ENCODE measurements at places on chromosomes 11 and 22.

GRCh38 chr11:3178349-3178748 is 13.2 kb upstream of the OSBPL5 start:
- peak; percentile 41 for DNase-seq

DNA sequence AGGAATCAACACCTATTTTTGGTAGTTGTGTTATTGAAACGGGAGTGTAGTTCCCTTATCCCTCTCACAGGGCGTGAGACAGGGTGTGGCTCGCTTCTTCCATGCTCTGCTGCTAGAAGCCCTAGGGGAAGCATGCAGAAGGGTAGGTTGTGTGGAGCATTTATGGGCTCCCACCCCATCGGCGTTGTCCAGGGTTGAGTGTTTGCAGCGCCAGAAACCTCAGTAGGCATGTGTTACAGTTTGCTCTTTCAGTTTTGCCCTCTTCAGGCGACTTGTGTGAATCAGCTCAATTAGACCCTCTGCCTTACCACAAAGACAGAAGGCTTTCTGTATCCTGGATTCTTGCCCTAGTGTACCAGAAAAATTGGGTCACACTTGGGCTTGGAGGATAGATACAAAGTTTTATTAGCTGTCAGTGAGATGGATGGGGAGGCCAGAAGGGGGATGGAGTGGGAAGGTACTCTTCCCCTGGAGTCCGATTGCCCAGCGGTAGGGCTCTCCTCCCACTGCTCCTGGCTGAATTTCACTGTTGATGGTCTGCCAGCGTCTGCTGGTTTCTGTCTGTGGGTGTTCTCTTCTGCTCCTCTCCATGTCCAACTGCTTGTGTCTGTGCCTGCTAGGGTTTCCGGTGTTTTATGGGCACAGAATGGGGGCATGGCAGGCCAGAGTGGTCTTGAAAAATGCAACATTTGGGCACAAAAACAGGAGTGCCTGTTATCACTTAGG is 358.3 kb upstream of the CTSC start:
- no peak for DNase-seq

GRCh38 chr11:65058419-65059054 is at the start of gene NAALADL1:
Gene NAALADL1 (minus strand): TSS chr11:65058553. CDS start chr11:65058521, 32 bp downstream.
- DNase-seq = no peak

GRCh38 chr11:124207102-124207792 is 24.1 kb downstream of the OR10D3 start:
- DNase-seq = no peak

GRCh38 chr11:72985645-72986044 is 156.5 kb downstream of the FCHSD2 start:
- DNase-seq = peak; percentile 54

DNA sequence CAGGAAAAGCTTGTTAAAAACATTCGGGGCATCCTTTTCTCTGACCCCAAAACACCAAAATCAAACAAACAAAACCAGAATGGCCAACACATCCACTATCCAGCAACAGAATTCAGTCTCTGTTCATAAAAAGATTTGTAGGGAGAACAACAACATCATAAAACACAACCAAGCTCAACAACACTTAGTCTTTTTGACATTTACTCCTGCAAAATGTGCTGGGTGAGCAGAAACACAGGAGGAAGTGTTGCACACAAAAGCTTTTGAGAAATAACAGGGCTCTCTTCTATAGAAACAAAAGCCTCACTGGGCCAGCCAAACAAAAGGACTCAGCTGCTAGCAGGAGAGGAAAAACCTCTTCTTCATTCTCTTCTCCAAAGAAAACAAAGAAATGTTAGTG is 736.0 kb upstream of the CCDC90B start:
- DNase-seq = peak; percentile 30

- no peak for DNase-seq
Measured at GRCh38 chr11:12806113-12806512, 131.9 kb downstream of the TEAD1 start.

DNA sequence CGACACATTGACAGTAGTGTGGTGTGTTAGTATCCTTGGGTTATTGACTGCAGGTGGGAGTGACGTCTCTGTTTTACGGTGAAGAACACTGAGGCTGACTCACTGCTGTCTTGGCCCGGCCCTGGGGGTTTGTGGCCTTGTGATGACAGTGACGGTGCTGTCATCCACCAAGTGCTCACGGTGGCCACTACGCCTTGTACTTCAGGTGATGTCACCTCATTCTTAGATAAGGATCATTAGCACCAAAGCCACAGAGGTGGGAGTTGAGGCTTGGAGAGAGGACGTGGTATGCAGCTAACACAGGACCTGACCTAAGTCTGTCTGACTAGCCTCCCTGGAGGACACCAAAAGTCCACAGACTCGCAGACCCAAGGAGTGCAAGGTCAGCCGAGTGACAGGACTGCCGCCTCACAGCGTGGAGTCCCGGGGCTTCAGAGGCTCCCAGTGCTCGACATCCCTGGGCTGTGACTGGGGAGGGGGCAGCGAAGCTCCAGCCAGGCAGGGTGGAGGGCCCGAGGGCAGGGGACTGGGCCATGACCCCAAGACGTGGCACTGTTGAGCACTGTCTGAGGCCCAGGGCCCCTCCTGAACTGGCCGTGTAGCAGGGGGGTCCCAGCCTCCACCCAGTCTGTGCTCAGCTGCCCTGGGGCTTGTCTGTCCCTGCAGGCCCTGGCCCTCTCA is 56.5 kb downstream of the NAT10 start:
- DNase-seq = peak; percentile 25

- DNase-seq = peak; percentile 64
Measured at GRCh38 chr11:85076535-85077330, 550.4 kb downstream of the DLG2 start.

- peak; percentile 32 for DNase-seq
Measured at GRCh38 chr22:17647991-17648390, 9.4 kb downstream of the BCL2L13 start.

GRCh38 chr11:78061088-78061920 is 2.4 kb upstream of the THRSP start:
- no peak for DNase-seq

- peak; percentile 21 for DNase-seq
Measured at GRCh38 chr11:83572581-83573496, 286.7 kb upstream of the CCDC90B start.

GRCh38 chr22:50523806-50524675 is 1.4 kb downstream of the SCO2 start:
- DNase-seq = no peak

GRCh38 chr11:97354026-97354425 is 964.2 kb downstream of the JRKL start:
- no peak for DNase-seq

DNA sequence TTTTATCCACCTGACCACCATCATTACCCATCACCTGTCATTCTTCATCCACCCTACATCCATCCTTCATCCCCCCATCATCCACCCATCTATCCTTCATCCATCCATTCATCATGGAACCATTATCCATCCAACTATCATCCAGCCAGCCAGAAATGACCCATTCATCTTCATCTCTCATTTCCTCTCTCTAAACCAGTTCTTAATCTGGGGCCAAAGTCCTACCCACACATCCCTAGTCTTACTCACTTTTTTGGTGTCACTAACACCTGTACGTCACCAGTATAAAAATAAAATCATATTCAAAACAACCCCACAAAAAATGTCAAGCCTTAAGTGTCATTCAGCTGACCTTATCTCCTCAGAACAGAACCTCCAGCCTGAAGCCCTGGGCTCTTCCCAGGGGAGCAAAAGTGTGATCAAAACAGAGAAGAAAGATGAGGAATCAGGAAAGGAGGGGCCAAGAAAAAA is 12.3 kb downstream of the SPI1 start:
- no peak for DNase-seq

DNA sequence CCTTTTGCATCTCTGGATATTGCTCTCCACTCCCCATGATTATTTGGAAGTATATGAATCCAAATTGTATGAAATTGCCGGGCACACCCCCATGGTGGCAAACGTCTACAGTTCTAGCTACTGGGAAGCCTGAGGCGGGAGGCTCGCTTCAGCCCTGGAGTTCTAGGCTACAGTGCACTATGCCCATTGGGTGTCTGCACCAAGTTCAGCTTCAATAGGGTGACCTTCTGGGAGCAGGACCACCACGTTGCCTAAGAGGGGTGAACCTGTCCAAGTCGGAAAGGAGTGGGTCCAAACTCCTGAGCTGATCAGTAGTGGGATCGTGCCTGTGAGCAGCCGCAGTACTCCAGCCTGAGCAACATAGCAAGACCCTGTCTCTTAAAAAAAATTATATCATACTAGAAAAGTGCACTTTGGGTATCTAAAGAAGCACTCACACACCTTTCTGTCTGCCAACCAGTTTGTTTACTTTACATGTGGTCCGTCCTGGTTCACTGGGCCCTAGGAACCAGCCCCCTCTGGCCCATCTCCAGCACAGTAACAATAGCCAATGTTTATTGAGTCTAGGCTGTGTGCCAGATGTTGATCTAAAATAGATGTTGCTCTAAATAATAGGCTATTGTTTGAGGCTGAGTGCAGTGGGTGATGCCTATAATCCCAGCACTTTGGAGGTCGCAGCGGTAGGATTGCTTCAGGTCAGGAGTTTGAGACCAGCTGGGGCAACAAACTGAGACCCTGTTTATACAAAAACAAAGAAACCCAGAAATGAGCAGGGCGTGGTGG is 16.4 kb upstream of the KAT5 start:
- no peak for DNase-seq

DNA sequence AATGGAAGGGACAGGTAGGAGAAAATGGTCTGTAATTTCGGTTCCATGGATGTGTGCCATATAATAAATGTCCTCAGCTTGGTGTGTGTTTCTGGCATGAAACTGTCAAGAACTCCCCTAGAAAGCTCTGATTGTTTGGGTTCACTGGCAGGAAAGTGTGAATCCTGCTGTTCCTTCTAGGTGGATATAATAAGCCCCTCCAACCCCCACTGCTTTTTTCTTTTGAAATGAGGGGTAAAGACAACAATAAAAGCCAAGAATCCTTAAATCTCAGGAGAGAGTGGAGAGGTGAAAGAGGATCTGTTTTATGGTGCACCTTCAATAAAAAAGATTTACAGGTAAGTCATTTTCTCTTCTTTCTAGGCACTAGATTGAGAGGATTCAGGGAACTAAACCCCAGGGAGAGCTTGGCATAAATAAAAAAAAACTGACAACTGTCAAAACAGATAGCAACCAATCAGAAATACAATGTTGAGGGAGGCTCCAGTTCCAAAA is 74.9 kb downstream of the CACNG2 start:
- no peak for DNase-seq

DNA sequence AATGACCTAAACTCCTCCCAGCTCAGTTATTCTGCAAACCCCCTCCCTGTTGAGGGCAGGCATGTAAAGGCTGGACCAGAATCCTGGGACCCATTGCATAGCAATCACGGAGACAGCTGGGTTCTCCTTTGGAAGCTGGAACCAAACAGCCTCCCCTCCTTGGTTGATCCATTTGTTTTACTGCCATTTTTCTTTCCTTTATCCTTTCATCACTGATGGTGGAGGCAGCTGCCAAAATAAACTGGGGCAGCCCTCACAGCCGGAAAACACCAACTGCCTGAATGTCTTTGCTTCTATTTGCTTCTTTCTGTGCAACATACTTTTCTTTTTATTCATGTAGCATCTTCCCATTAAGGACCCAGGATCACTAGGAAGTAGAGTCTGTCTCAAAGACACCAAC is 150.0 kb upstream of the SYT13 start:
- DNase-seq = no peak

DNA sequence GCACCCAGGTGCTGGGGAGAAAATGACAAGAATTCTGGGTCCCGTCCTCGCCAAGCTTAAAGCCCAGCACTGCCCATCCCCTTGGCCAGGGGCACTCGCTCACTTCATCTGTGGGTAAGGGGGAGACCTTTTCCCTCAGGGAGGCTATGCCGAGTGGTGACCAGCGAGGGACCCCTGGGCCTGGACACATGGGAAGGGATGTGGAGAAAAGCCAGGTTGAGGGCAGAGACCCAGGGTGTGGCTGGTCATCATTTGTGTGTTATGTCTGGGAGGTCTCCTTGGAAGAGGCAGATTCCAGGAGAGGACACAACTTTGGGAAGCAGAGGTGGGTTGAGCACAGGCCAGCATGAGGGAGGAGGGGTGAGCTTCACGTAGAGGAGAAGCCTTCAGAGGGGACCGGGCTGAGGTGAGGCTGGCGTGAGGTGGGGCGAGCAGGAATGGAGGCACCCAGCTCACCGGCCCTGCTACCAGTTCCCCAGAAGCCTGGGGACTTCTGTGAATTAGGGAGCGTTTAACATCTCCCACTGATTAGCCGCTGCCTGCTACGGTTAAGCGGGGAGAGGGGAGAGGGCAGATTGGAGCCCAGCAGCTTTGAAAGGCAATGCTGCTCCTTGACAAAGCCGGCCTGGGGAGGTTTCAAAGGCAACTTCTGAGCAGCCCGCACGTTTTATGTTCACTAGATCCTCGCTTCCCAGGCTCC is 25.8 kb upstream of the NECTIN1 start:
- DNase-seq = no peak

GRCh38 chr22:23264610-23265367 is 84.5 kb downstream of the BCR start:
- DNase-seq = no peak

- no peak for DNase-seq
Measured at GRCh38 chr11:61688365-61689163, 8.4 kb downstream of the DAGLA start.

DNA sequence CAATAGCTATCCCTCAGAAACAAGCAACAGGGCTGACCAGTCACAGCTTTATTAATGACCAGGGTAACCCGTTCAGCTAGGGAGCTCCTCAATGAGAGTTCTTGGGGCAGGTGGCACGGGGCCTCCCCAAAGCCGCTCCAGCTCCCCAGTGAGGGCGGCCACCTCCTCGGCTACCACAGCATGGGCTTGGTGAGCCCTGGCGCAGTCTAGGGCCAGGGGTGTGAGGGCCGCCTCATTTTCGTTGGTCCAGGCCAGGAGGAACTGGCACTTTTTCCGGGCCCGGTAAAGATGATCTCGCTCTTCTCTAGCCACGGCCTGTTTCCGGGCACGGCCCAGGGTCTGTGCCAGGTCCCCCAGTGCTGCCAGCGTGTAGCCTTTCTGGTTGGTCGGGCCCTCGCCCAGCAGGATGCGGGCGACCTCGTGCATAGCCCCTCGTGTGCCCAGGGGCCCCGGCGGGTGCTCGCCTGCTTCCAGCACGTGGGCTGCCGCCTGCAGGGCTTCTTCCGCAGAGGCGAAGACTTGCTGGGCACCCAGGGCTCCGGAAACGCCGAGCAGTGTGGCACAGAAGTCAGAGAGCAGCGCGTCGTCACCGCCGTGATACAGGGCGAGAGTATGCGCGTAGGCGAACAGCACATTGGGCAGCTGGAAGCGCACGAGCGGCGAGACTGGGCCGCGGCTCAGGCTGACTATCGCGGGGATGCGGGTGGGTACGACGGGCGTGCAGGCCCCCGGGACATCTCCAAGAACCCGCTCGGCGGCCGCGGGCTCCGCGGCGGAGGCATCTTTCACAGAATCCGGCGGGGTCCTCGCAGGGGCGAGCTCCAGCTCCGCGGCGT is 913 bp downstream of the ZNHIT2 start:
- DNase-seq = peak; percentile 65

DNA sequence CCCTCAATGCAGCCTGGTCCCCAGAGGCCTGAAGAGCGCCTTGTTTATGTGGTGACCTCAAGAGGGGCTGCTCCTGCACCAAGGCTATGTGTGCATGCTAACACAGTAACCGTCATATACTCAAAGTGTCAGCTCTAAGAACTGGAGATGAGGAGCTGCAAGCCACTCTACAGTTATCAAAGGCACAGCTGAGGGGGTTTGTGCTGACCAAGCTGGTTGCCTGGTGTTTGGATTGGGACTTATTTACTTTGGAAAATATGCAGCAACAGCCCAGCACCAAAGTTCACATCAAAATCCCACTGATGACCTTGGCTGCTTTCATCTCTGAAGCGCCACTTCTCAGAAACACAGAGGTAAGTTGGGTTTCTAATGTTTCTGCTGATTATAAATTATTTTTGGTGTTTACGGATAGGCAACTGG is at the start of gene SERPIND1:
Gene SERPIND1, plus strand, starts transcription at position 321 of the 420 bp plus-strand sequence. CDS start 5,200 bp downstream, outside the sequence.
- DNase-seq = no peak

- no peak for DNase-seq
Measured at GRCh38 chr11:58933661-58934060, 5.6 kb upstream of the GLYATL1 start.
